ENCODE measurements at places on chromosomes 12 and 14.

DNA sequence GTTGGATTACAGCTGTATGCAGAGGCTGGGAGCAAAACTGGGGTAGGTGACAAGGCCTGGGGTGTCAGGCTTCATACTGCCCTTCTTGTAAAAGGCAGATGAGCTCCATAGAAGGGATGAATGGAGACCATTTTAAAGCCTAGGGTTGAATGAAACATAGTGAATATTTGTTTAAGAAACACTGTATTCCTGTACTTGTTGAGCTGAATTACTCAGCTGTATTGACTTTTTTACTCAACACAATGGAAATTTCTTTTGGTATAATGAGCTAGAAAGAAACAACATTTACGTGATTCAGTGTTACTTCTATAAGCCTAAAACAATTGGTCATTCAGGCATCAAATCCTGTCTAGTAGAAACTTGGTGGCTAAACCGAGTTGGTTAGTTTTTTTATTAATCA is 14.1 kb downstream of the ATP6V0A2 start:
- no peak for DNase-seq

- no peak for DNase-seq
Observed at GRCh38 chr14:68157971-68158371, 338.4 kb downstream of the RAD51B start.

DNA sequence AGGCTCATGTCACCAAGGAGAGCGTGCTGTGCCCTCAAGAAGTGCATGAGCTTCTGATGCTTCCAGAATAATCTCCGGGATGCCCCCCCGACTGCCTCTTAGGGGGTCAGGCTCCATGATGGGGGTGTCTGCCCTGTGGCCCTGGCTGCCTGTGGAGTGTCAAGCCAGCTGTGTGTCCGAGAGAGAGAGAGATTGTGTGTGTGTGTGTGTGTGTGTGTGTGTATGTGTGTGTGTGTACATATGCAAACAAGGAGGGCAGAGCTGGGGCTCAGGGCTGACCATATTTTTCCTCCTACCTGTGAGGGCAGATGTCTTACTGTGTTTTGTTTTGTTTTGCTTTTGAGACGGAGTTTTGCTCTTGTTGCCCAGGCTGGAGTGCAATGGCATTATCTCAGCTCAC is 5.6 kb upstream of the ALDH2 start:
- DNase-seq: no peak

DNA sequence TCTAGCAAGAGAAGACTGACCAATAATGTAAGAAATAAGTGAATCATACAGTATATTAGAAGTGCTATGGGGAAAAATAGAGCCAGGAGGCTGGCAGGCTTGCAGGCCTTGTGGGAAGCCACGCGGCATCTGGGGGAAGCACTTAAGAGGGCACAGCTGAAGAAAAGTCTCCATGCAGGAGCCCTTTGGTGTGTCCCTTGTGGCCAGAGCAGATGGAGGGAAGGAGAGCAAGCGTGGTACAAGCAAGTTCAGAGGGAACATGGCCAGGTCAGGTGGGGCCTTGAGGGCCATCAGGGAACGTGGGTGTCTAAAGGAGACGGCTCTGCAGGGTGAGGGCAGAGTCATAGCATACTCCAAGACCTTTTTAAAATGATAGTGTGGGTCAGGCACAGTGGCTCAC is 51.7 kb downstream of the LRRC74A start:
- DNase-seq: no peak

DNA sequence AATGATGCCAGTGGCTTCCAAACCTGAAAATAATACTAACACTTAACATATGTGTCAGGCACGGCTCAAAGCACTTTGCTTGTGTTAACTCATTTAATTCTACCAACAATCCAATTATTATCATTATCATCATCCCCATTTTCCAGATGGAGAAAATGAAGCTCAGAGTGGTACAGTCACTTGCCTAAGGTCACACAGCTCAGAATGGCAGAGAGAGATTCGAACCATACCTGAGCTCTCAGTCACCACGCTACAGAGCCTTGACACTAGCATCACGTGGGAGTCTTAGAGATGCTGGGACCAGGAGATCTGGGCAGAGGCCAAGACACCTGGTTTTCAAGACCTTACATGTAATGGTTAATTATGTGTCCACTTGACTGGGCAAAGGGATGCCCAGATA is 34.2 kb downstream of the DHX37 start:
- DNase-seq: no peak
